CD4-positive, CD25-positive, alpha-beta regulatory T cell (primary cell): ENCODE measurements at places on chromosomes 5 and 9.
A peak's percentile ranks its signal among the peaks of the same experiment; 100 is the strongest.

DNA sequence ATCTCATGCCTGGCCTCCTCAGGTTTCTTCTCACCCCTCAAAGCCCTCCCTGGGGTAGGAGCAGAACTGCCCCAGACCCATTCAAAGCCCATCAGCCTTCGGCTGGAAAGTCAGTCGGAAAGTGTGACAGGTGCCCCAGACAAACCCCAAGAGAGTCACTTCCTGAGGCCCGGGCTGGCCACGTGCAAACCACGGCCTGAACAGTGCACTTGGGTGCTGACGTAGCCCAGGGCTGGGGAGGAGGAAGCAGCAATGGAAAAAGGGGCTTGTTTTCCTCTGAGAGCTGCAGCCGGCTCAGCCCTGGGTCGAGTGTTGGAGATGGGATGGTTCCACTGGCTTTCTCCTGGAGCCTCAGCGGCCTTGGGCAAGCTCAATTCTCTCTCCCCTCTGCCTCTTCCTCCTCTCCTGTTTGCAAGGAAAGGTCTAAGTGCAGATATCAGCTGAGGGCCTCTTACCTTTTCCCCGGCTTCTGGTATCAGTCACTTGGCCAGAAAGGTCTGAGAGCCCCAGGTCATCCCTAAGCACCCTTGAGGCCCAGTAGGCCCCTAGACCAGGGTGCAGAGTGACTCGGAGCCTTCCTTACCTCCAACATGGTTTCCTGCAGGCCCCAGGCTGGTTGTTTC lies 5.9 kb upstream of the EGR1 start:
- DNase-seq, result peak; percentile 65

DNA sequence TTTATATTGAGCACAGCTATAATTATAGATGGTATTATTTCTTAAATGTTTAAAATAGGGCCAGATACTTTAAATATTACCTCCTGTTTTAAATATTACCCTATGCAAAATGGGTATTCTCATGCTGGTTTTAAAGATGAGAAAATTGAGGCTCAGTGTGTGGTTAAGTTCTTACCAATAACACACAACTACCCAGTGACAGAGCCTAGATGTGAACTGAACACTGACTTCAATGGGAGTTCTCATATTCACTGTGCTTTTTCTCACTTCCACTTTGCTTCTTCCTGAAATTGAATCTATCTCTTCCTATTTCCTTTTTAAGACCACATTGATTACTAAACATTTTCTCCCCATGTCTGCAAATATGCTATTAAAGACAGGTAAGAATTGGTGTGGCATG lies 135.8 kb upstream of the TUSC1 start:
- no peak for DNase-seq

DNA sequence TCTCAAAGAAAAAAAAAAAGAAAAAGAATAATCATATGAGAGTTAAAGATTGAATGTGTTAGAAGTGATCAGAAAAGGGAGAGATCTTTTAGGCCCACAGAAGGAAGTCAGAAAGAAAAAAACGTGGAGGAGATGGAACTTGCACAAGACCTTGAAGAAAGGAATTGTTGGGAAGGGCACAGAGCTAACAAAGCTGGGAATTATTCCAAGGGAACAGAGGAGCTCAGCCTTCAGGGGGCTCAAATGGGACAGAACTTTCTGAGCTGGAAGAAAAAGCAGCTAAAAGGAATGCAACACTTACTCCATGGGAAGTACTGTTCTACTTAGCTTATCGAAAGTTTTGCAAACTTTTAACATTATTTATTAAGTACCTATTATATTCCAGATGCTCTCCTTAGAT lies 153.4 kb upstream of the ADRA1B start:
- no peak for DNase-seq

GRCh38 chr5:147055850-147056566 lies 177.5 kb upstream of the PPP2R2B start:
- no peak for DNase-seq

GRCh38 chr9:72445306-72445995 lies 76.0 kb upstream of the TMC1 start:
- no peak for DNase-seq

DNA sequence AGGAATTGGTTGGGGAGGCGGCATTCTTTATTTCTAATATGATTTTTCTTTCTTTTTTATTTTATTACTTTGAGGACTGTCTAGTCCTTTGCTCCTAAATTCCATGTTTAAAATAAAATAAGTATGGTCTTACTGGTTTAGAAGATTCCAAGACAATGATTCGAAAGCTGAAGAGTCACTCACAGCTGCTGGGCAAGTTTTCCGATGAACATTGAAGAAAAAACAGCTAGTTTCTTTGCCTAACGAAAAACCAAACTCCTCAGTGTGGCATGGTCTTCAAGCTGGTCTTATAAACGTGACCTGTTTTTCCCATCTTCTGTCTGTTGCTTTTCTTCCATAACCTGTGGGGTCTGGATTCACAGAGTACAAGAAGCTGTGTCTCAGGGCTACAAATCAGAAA lies 25.1 kb downstream of the ZNF474 start:
- DNase-seq, result no peak

- no peak for DNase-seq
These were observed 33.7 kb downstream of the ABITRAM start for GRCh38 chr9:108967916-108968315.
